ENCODE measurements at places on chromosomes 1 and 21.

DNA sequence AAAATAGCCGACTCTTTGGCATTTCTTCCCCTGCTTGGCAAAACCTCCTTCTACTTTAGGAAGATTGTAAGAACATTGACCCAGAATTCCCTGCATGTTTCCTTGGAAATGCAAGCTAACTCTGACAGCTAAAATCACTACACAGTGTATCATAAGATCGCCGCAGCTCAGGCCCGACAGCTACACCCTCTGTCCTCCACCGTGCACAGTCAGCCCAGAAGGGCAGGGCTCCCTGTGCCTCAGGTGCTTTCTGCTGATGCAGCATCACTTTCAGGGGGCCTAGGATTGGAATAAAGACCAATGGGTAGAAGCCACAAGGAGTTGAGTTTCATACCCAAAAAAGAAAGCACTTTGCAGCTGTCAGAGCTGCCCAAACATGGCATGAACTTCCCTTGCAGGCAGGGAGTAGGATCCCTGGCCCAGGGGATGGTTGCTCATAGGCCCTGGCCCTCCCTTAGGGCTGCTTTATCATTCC is 145.3 kb downstream of the SEC16B start:
- DNase-seq = no peak

GRCh38 chr1:44151332-44151731 is 9.9 kb upstream of the KLF18 start:
- no peak for DNase-seq

DNA sequence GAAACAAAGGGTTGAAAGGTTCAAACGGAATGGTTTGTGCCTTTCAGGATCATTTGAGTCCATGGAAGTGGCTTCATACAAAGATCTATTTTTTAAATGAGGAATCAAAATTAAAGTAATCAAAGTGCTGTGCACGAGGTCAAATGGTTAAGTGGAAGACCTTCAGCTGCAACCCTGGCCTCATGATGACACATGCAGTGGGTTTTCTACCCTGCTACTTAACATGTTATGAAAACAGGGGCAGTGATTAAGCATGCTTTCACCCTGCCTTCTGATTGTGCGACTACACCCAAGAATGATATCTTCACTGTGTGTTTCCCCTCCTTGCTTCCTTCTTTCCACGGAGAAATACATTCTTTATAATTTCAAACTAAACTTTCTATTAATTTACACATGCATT is 604.2 kb downstream of the LRRIQ3 start:
- no peak for DNase-seq

DNA sequence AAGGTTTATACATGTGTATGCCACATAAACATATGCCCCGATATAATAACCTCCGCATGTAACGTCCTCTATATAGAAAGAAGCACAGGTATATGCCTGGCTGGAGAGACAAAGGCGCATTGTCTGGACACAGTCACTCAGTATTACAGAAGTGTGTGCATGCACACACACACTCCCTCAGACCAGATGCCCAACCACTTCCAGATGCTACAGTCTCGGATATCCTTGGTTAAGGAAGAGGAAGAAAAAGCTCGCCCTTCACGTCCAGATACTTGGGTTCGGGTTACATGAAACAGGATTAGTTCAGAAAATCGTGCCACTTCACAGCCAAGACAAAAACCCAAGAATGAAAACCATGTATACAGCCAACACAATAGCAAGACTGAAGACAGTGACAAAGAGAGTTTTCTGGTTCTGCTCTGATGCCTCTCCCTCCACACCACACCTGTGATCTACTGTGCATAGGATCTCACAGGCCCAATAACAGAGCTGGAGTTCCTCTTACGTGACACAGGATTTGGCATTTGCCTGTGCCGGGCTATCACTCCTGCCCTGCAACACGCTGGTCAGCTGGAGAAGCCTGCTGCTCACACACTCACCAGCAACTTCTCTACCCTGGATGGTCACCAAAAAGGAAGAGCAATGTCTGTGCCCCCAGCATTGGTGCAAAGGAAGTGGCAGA is 75.0 kb downstream of the SSBP3 start:
- no peak for DNase-seq

DNA sequence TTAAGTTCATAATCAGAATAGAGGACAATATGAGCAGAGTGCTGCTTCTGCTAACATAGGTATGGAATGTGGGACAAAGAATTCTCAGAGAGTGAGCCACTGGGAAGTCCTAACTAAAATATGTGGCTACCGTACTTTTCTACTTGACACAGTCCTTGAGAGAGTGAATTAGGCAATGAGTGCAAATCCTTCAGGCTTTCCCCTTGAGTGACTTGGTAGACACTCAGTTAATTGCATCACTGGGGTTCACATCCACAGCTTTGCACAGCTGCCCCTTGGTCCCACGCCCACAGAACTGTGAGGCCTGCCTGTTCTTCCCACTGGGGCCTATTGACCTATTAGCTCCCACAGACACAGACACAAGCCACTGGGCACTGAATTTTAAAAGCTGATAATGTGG is 40.5 kb upstream of the PAXBP1 start:
- no peak for DNase-seq

DNA sequence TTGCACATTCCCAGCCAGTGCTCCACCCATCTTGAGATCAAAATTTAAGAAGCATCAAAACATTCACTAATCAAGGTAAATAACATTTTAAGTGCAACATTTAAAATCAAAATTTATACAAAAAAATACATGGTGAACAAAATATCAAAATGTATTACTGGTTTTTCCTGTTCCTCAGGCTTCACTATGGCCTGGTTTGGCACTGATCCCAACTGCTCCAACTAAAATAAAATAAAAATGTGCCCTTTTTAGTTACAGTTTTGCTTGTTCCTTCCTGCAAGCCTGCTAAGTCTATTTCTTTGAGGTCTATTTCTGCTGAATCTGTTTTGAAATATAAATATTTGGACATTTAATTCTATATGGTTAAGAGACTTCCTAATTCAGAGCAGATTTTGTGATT is 54.9 kb downstream of the ADAMTS1 start:
- DNase-seq = no peak

DNA sequence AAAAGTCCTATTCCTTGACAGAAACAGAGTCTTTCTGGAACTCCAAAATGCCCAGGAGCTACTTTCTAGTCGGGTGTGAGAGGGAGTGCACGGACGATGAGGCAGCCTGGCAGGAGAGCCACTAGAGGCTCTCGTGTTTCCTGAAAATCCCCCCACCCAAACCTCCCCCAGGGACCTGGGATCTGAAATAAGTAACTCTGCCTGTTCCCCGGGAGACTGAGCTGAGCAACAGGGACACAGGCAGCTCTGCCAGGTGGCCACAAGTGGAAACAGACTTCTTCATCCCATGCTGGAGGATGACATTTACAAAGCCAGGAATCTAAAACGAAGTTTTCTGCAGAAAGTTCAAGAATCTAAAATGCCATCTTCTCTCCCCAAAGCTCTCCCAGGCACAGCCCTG is 77.1 kb downstream of the ITPKB start:
- DNase-seq = no peak

GRCh38 chr1:97105531-97105930 is 383.9 kb downstream of the PTBP2 start:
- DNase-seq = no peak

GRCh38 chr21:36199021-36199420 is 42.4 kb downstream of the DOP1B start:
- no peak for DNase-seq

DNA sequence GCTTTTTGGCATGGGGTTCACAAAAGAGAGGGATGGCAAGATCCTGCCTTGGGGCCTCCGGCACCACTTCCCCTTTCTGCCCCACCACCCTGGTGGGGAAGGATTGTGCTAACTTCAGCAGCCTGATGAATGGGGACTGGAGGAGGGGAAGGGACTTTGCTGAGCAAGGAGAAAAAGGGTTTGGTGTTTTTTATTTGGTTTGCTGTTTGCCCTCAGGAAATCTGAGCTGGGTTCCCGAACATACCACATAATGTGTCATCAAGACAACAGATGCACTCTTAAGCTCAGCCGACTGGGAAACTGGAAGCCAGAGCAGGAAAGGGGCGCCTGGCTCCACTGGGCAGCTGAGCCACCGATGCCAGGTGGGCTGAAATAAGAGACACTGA is 19.8 kb downstream of the OLFML2B start:
- DNase-seq = no peak

GRCh38 chr1:116556289-116557006 is 14.4 kb downstream of the CD58 start:
- DNase-seq = peak; percentile 57
